Activated naive CD4-positive, alpha-beta T cell treated with anti-CD3 and anti-CD28 coated beads, Interleukin-2, amount 50 U/mL, for 72 hours (primary cell): ENCODE measurements at places on chromosomes 4 and X. TPM values are rescaled to one million over a fixed set of nuclear protein-coding genes. Genes with fewer than 3 reads are reported as not detected.

GRCh38 chr4:156475322-156475721, 496.3 kb downstream of the PDGFC start:
- no peak for DNase-seq

- DNase-seq, result no peak
Measured at GRCh38 chr4:173505924-173506518, 24.0 kb downstream of the HAND2 start.

DNA sequence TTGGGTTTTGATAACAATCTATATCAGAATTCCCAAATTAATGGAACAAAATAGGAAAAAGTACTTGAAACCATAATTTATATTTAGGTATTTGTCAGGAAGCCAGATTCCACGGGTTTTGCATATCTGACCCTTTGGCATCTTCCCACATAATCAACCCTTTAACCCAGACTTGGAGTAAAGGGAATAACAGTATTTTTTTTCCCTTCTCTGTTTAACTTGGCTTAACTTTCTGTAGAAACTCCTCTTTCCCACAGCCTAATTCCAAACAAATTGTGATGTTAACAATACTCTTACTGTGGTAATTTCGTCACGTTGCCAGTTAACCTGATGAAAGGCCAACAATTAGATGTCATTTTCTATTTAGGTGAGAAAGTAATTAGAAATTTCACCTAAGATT, 49.4 kb upstream of the GUCY1A1 start:
- DNase-seq, result no peak

- DNase-seq, result no peak
Measured at GRCh38 chr4:163922302-163922701, 427.8 kb downstream of the TMA16 start.

DNA sequence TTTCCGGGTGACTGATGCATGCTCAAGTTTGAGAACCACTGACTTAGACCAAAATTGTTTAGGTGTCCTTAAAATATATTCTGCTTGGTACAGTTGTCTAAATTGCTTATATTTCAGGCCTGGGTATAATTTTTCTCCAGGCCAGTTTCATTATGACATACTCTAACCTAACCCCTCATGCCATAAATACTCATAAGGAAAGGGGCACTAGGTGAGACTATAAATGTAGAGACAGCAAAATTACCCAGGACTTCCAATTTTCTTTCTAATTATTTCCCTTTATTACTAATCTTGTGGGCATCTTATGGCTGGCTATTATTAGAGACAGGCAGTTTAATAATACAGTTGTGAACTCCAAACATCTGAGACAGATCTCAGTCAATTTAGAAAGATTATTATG, 150.2 kb downstream of the RRAGB start:
- no peak for DNase-seq

- DNase-seq, result no peak
Measured at GRCh38 chr4:54332542-54332941, 103.4 kb downstream of the PDGFRA start.

CCNQ gene
- 13.0 TPM for total RNA-seq

- DNase-seq, result no peak
Measured at GRCh38 chr4:11480683-11481082, 52.0 kb upstream of the HS3ST1 start.

- DNase-seq, result no peak
Measured at GRCh38 chrX:71292669-71293365, 8.7 kb upstream of the ITGB1BP2 start.

DNA sequence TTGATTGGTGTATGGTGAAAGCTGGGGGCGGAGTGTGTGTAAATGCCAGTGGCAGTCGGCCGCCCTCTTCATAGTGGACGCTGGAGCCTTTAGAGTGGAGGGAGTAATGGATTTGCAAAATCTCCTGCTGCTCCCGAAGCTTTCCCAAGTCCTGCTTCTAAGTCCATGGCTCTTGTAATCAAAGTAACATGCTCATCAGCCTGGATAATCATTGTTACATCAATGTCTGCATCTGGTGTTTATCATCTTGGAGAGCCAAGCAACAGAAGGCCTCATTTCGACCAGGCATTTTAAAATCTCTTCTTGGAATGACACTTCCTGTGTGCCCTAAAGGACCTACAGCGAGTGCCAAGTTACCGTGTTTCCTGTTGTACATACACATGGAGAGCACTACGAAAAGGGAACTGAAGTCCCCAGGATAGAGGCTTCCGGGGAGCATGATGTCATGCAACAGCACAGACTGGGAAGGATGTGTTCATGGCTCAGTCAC, 32.2 kb downstream of the UNC5C start:
- DNase-seq, result no peak
